ENCODE measurements at places on chromosomes 12 and 14.

DNA sequence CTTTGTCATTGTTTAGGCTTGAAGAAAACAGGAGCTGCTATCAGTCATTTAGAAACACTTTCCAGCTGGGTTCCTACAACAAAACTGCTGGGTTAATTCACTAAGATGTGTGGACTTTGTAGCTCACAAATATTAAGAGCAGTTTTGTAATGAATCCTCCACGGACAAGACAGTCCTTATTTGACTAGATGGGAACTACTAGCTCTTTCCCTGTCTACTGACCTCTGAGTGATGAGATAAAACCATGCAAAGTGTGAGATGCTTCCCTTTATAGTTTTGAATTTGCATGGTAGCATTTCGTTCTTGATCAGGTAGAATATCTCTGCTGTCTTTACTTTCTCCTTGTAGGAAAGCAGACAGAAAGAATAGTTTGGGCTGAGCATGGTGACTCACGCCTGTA lies 72.9 kb upstream of the STXBP6 start:
- DNase-seq = no peak

DNA sequence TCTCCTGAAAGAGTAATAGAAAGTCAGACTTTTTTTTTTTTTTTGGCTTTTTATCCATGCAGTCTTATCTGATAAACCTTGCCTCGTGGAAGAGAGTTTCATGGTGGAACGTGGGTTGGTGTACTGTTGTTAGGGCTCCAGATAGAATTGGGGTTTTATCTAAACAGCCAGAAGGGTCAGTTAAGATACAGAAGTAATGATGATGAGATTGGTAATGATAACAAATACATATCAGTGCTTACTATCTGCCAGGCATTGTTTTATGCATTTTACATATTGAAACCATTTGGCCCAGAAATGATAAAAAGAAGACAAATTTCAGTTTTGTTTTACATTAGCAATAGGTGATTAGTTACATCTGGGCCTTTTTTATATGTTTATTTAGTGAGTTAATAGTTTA lies 372.8 kb upstream of the PRICKLE1 start:
- DNase-seq = no peak

DNA sequence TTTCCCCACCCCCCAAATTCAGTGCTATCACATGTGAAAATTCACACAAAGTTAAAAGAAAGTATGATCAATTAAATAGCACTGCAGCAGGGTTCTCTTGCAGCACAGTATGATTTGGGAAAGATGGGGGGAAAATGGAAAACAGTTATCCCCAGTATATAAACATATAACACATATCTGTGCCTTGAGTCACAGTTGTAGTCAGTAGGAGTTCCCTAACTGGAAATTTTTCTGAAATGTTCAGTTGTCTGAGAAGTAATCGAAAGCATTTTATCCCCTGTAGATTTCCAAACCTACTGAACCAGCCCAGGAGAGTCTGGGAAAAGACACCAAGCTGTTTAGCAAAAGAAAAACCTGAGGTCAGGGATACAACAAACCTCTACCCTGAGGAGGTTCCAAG lies 47.0 kb downstream of the C12orf50 start:
- DNase-seq = peak; percentile 58

GRCh38 chr12:10075451-10075850 lies 23.3 kb downstream of the CLEC1A start:
- DNase-seq = no peak

GRCh38 chr14:70884595-70885342 lies 22.5 kb upstream of the PCNX1 start:
- no peak for DNase-seq

- no peak for DNase-seq
Observed at GRCh38 chr12:121789233-121789781, 4.2 kb downstream of the RHOF start.

DNA sequence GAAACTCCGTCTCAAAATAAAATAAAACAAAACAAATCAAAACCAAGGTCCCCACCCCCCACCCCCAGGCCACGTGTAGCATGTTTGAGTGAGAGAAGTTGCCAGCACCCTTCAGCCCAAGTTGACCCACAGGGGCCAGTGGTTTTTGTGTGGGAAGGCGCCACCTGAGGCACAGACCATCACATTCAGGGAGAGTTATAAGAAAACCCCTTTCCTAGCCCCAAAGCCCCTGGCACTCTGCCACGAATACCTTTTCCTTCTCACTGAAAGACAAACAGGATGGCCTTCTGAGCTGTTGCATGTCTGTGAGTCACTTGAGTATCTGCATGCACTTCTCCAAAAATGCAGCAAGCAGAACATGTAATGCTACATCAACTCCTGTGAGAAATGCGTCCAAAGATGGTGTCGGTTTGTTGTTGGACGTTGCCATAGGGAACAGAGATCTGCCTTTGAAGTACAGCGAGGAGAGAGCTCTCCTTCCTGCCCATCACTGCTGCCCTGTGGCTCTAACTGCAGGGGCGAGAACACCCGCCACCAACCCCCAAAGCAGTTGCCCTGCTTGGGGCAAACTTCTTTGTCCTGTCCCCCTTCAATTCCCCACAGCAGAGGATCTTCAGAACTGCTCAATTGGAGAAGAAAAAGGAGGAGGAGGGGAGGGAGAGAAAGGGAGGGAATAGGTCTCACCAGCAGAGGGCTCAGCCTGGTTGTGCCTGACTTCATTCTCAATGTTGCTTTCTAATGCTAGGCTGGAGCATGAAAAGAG lies 2.7 kb upstream of the TRAF3 start:
- peak; percentile 82 for DNase-seq

DNA sequence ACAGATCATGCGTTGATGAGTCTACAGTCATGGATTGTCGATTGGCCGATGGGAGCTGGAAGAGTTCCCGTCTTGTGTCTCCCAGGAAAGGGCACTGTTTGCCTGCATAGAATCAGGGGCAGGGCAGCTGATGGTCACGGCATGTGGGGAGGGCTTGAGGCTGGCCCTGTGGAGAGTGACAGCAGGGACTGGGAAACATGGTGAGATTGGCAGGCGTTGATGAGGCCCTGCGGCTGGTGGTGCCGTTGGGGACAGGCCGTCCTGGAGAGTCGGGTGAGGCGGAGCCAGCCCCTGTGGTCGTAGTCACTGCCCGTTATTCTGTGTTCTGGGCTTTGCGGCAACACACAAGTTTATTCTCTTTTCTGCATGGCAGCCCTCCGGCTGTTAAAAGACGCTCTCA lies 52.9 kb downstream of the TECPR2 start:
- no peak for DNase-seq

Data from astrocyte of the spinal cord (primary cell).